Substantia nigra (tissue), 51 donors: ENCODE measurements at places on chromosomes 3 and 15.

GRCh38 chr15:92051716-92052115 lies 198.2 kb downstream of the SLCO3A1 start:
- no peak for DNase-seq

DNA sequence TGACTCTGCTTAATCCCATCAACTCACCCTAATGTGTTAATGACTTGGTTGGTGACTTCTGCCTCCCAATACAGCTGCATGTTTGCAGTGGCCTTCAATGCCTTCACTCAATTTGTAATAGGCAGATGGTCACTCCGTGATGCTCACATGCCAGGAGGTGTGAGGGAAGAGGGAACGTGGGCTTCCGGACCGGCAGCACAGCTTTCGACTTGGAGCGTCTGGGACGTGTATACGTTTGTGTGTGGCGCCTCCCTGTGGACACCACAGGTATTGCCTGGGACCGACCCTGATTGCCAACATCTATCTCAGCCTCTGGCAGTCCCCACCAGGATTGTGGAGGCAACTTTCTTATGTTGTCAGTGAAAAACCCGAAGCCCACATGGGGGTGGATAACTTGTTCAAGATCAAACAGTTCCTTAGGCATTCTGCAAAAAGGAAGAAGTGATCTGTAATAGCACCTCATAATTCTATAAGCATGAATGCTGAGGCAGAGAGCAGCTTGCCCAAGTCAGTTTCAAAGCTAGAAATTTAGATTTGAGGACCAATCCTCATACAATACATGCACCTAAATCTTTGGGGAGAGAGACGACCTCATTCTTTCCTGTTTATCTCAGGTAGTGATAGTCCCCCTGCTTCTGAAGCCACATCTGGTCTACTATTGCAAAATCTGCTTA lies 16.9 kb downstream of the MRPL46 start:
- peak; percentile 20 for DNase-seq

DNA sequence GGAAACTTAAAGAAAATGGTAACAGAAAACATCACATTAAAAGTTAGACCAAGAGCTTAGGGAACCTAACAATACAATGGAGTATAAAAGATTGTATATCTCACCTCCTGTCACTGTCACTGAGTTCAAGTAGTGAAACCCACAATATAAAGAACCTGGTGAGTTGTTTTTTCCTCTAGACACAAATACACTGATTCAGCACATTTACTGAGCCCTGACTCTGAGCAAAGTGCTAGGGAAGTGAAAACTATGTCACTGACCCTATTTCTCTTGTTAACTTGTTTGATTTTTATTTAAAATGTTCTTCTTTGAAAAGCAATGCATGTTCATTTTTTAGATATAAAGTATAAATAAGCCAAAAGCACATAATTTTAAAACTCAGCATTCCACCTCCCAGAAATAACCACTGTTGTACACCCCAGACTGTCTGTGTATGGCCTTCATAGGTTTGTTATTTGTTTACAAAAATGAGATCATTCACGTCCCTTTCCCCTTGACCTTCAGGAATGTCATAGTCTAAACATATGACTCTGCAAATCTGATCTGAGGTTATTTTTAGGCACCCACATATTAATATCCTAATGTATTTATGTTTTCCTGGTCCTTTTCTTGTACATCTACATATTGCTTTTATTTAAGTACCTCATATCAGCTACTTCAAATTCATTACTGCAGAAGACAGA lies 69.2 kb upstream of the CSTA start:
- no peak for DNase-seq

DNA sequence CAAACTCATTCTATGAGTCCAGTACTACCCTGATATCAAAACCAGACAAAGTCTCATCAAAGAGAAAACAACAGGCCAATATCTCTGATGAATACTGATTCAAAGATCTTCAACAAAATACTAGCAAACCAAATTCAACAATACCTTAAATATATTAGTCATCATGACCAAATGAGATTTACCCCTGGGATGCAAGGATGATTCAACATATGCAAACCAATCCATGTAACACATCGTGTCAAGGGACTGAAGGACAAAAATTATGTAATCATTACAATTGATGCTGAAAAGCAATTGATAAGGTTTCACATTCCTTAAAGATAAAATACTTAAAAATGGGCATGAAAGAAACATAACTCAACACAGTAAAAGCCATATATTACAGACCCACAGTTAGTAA lies 1476.9 kb downstream of the SI start:
- DNase-seq: no peak

- DNase-seq: no peak
Measured at GRCh38 chr3:23751212-23751723, 54.5 kb upstream of the UBE2E1 start.

DNA sequence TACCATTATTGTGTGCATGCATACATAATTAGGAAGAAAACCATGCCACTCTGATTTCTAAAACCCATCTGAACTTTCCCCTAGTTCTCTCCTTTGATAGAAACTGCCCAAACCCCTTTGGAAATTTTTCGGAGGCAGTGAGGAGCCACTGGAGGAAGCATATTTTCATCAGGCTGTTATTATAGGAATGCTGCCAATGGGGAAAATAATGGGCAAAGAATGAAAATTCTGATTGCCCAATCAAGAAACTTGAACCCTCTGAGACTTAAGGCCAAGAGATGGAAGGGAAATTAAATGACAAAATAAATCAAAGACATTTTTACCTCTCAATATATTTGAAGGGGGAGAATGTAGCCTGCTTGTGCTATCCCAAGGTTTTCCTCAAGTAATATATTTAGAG lies 376.0 kb upstream of the PDZRN3 start:
- DNase-seq: no peak

- DNase-seq: no peak
Measured at GRCh38 chr15:101187820-101188636, 63.8 kb downstream of the CHSY1 start.

- no peak for DNase-seq
Measured at GRCh38 chr3:173938159-173938558, 540.6 kb downstream of the NLGN1 start.

- DNase-seq: no peak
Measured at GRCh38 chr3:194661374-194661773, 10.6 kb downstream of the LSG1 start.

DNA sequence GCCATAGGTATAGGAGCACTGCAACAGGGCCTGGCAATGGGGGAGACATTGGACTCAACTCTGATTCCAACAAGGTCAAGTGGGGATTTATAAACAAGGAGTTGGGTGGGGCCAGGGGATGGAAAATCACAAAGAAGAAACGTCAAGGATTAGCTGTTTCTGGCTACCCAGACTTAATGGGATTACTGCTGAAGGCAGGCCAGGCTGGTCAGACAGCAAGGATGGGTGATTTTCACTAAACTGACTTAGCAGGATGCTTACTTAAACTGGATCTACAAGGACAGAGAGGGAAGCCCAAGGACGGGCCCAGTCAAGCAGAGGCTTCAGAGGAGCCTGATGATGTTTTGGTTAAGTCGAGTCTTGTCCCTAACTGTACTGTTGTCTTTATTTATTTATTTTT lies 76.2 kb downstream of the USP13 start:
- no peak for DNase-seq

DNA sequence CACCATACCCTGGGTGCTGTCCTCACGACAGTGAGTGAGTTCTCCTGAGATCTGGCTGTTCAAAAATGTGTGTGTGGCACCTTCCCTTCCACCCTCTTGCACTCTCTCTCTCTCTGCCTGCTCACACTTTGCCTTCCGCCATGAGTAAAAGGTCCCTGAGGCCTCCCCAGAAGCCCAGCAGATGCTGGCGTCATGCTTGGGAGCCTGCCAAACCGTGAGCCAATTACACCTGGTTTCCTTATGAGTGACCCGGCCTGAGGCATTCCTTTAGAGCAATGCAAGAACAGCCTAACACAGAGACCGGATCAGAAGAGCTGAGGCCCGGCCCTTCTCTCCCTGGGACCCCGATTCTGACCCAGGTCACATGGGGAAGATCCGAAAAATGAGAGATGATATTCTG lies 15.4 kb downstream of the TMEM44 start:
- no peak for DNase-seq

GRCh38 chr3:44411031-44411645 lies 66.3 kb downstream of the ZNF445 start:
- no peak for DNase-seq

DNA sequence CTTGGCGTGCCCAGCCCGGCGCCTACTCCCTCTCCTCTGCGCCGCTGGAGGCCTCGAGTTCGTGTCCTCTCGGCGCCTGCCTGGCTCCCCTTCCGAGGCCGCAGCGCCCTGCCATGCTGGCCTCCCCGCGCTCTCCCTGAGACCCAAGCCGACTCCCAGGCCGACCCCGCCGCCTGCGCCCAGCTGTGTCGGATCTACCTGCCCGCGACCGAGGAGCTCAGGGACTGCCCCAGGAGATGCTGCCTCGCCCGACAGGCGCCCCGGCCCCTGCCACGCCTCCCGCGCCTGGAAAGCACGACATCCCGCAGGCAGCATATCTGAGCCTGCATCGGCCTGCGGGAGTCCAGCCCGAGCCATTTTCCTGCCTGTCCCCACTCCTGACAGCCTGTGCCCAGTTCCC lies 16.1 kb downstream of the PAQR9 start:
- no peak for DNase-seq

GRCh38 chr3:187017511-187018230 lies 87.3 kb downstream of the ST6GAL1 start:
- DNase-seq: no peak

GRCh38 chr3:51637941-51638471 lies 33.0 kb upstream of the TEX264 start:
- DNase-seq: no peak

GRCh38 chr3:8539419-8539818 lies 37.8 kb downstream of the LMCD1 start:
- no peak for DNase-seq

GRCh38 chr3:130950124-130950523 lies 56.2 kb downstream of the ATP2C1 start:
- no peak for DNase-seq

GRCh38 chr3:129238945-129239705 lies 10.3 kb upstream of the COPG1 start:
- no peak for DNase-seq

GRCh38 chr15:41648770-41649169 lies 11.4 kb upstream of the MGA start:
- no peak for DNase-seq

DNA sequence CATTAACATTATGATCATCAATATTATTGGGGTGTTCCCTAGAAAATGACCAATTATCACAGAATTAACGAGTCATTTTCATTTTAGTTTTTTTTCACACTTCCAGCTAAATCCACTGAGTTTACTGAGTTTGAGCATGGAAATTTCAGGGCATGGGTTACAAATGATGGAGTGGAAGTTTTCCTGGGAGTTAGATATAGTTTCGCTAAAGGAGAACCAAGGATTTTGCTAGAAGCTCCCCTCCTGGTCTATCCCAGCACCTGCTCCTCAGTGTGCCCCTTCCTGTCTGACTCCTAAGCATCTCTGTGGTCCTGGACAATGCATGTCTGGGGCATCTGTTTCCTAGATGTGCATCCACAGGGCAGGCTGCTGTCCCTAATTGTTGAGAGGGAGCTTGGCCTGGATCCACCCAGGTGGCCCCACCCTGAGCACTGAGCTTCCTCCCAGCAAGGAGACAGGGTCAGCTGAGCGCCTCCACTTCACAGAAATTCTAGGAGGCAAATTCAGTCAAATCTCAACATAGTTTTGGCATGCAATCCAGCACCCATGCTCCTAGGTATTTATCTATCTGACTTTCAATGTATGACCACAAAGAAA lies 102.3 kb upstream of the GOLGA6L6 start:
- no peak for DNase-seq

DNA sequence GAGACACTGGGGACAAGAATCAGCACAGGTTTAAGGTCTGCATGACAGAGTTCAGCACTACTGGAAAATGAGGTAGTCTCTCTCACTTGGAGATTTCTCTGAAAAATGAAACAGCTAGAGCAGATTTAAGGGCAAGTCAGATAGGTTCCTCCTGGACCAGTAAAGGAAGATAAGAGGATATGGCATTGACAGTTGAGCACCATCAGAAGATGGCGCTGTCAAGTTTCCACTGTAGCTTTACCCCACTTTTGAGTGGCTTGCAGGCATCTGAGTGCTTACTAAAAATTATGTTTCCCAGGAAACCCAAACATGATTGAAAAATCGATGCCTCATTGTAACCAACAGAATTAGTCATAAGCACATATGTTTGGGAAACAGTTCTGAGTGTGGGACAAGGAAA lies 407.2 kb upstream of the UBE2E2 start:
- no peak for DNase-seq

DNA sequence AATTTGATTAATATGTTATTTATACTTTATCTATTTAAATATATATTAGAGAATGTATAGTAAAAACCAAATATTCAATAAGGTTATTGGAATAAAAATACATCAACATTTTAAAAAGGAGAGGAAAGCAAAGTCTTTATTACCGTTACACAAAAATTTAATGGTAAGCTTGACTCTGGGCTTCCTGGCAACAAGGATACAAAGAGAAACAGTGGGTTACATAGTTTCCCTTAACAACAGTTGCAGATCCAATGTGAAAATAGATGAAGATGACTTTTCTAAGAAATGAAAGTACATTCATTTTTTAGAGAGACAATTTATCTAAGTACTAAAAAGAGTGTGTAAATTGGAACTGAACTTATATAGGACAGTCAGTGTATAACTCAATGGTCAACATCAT lies 6.0 kb upstream of the PHLDB2 start:
- DNase-seq: no peak

- DNase-seq: no peak
Measured at GRCh38 chr15:85646538-85647091, 148.1 kb downstream of the KLHL25 start.

DNA sequence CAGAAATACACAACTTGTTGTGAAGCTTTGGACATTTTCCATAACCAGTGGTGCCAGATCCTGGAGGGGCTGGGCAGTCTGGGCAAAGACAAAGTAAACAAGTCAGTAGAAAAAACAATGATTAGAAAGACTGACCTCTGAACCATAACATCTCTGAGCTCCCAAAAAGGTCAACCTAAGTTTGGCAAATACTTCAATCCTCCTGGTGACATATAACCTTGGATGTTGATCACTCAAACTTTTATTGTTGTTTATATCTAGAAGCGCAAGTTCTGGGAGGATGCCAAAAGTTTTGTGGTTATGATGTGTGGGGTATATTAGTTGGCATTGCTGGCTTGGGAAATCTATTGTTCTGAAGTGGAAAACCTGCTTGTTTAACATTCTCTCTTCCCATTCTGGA lies 257.7 kb downstream of the DIPK2A start:
- no peak for DNase-seq

- no peak for DNase-seq
Measured at GRCh38 chr3:61139686-61140085, 111.6 kb downstream of the FHIT start.

- DNase-seq: no peak
Measured at GRCh38 chr3:100001526-100002270, 112.6 kb downstream of the FILIP1L start.

GRCh38 chr3:173913397-173913796 lies 515.9 kb downstream of the NLGN1 start:
- DNase-seq: no peak

- DNase-seq: no peak
Measured at GRCh38 chr3:174618368-174619080, 240.6 kb upstream of the NAALADL2 start.

DNA sequence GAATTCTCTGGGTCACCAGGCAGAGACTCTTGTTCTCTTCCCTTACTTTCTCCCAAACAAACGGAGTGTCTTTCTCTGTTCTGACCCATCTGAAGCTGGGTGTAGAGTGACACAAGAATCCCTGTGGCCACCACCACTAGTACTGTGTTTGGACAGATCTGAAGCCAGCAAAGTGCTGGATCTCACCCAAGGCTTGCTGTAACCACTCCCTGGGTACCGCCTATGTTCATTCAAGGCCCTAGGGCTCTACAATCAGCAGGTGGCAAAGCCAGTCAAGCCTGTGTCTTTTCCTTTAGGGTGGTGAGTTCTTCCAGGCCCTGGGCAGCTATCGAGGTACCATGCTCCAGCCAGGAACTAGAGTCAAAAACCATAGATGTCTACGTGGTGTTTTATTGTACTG lies 149.2 kb upstream of the CTNNB1 start:
- DNase-seq: no peak
